Astrocyte of the hippocampus (primary cell): ENCODE measurements at places on chromosomes 13 and 19.
A peak's percentile ranks its signal among the peaks of the same experiment; 100 is the strongest.

GRCh38 chr13:41416276-41416675 is 41.1 kb upstream of the RGCC start:
- DNase-seq: no peak

DNA sequence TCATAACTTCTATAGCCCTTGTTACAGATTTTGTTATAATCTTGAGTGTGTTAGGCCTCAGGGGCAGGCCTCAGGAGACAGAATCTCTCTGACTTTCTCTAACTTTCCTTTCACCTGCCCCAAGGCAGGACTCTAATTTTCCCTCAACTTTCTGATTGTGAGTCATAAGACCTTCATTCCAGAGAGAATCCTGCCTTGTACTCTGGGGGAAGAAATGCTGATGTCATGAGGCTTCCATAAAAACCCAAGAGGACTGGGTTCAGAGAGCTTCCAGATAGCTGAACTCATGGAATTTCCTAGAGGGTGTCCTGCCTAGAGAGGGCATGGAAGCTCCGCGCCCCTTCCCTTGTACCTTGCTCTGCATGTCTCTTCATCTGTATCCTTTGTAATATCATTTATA is 5.3 kb upstream of the KBTBD6 start:
- DNase-seq: peak; percentile 69

DNA sequence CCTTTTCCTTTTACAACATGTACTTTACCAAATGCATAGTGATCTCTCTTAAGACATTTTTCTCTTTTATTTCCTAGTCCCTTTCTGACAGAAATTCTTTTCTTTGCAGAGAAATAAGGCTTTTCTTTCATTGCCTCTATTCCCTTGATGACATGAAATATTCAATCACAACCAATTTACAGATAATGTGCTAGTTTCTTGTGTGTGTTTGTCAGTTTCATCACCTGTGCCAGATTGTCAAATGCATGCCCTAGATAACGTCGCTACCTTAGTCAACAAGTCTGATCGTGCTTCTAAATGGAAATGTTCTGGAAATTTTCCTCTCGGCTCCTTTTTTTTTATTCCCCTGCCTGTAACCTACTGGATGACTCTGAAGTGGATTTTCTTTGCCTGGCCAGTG is 478.1 kb downstream of the KLF5 start:
- no peak for DNase-seq

GRCh38 chr19:37551129-37551993 is 43.2 kb downstream of the ZNF571 start:
- DNase-seq: peak; percentile 92

DNA sequence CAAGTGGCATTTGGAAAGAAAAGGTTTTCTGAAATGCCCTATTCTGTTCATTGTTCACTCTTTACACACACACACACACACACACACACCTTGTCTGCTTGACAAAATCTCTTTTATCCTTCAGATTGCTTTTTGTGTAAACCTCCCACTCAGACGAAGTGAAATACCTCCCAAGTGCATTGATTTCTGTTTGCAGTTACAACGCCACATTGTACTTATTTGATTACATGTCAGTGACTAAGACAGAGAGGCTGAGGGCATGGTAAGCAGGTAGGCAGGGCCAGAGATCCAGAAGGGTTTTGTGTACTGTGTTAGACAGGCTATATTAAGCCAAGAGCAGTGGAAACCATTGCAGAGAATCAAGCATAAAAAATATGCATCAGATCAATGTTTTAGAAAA is 561.8 kb downstream of the GPC6 start:
- peak; percentile 16 for DNase-seq

GRCh38 chr13:93425411-93425810 is 198.8 kb downstream of the GPC6 start:
- no peak for DNase-seq

DNA sequence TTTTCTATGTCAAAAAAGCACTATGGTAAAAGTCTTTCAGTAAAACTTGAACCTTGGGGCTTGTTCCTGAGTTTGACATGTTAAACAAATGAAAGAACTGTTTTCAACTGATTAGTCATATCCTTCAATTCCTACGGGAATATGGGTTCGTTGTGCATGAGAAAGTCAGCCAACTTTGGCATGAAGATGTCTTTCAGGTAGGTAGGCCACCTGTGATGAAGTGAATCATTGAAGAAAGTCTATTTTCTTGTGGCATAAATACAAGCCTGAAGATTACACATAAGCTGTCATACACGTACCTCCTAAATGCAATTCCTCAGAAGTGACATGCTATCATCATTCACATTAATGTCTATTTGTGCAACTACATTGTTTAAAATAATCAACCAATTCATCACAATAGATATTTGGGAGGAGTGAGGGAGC is 513.0 kb downstream of the IRS2 start:
- peak; percentile 35 for DNase-seq

- no peak for DNase-seq
These were observed 18.5 kb downstream of the RNASEH2B start for GRCh38 chr13:50928102-50928501.

DNA sequence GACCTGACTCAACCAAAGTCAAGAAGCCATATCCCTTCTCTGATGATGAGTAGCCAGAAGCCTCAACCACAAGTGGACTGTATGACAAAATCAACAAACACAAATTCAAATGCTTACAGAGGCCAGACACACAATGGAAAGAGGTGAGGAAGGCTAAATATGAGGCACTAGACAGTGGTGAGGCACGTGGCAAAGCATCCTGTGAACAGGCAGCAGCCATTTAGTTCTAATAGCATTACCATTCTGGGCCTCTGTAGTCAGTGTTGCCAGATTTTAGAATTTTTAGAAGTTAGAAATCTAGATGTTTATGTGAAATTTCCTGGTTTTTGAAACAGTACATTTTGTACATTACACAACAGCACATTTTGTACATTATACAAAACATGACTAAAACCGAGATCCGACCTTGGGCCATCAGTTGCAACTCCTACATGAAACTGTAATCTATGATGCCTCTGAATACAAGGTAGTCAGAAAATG is 403.3 kb downstream of the COG6 start:
- DNase-seq: no peak

- peak; percentile 41 for DNase-seq
These were observed 260.0 kb downstream of the FGF14 start for GRCh38 chr13:102141625-102142472.

DNA sequence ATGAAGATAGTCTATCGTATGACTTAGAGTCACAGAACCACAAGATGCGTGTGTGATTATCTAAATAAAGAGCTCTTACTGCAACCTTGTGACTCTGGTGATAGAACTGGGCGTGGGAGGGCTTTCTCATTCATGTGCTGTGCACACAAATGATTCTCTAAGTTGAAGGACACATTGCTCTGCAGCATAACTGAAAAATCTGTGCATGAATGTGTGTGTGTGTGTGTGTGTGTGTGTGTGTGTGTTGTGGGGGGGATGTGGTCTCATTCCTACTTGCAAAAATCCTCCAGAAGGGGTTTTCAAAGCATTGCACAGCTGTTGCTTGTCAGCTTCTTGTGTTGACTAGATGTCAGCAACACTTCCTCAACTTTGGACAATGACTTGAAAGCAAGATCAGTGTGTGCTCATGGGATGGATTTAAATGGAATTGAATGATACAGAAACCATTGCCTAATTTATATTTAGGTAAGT is 22.4 kb downstream of the LRCH1 start:
- DNase-seq: peak; percentile 29

DNA sequence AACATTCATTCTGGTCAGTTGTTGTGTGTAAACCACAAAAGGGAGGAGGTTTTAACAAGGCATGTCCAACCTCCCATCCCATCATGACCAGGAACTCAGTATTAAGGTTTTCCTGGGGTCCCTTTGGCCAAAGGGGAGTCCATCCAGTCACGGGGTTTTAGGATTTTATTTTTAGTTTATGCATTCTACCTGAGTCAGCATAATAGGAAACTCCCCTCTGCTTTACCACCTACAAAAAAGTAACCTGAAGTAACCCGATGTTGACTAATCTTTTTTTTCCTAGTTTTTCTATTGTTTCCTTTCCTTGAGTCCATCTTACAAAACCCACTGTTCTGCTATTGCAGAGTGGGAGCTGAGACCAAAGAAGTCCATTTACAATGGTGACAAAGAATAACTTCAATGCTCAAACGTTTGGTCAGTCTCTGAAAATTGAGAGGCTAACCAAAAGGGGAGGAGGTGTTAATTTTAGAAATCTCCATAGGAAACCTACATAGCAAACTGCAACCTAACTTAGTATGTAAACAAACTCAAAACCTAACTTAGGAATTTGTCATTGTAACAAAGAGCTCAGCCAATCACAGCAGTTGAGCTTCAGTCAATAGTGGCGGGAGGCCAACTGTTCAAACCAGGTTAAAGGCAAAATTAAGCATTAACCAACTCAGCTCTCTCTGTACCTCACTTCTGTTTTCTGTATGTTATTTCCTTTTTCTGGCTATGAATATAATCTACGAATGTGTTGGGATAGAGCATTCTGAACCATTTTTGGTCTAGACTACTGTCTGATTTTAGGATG is 1954.1 kb downstream of the PCDH9 start:
- no peak for DNase-seq

GRCh38 chr19:4378886-4379285 is 21.5 kb downstream of the SH3GL1 start:
- no peak for DNase-seq

DNA sequence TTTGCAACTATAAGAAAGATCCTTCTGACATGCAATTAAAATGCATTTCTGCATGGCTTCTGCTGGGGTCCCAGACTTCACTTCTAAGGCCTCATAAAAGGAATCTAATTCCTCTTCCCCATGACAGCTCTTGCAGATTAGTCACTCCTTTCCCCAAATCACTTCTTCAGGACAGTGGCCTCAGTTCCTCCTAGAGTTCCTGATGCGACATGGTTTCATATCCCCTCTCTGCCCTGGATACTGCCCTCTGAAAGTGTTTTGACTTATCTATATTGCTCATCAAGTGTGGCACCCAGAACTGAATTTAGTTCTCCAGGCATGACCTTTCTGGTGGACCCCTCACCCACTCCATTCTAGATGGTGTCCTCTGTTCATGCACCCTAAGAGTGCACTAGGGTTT is 238.1 kb downstream of the FOXO1 start:
- DNase-seq: no peak

GRCh38 chr19:5832061-5832460 is 7.4 kb downstream of the FUT6 start:
- DNase-seq: no peak

GRCh38 chr13:65488606-65489005 is 1741.5 kb downstream of the PCDH9 start:
- DNase-seq: no peak

GRCh38 chr13:21897161-21897560 is 226.3 kb downstream of the FGF9 start:
- no peak for DNase-seq

DNA sequence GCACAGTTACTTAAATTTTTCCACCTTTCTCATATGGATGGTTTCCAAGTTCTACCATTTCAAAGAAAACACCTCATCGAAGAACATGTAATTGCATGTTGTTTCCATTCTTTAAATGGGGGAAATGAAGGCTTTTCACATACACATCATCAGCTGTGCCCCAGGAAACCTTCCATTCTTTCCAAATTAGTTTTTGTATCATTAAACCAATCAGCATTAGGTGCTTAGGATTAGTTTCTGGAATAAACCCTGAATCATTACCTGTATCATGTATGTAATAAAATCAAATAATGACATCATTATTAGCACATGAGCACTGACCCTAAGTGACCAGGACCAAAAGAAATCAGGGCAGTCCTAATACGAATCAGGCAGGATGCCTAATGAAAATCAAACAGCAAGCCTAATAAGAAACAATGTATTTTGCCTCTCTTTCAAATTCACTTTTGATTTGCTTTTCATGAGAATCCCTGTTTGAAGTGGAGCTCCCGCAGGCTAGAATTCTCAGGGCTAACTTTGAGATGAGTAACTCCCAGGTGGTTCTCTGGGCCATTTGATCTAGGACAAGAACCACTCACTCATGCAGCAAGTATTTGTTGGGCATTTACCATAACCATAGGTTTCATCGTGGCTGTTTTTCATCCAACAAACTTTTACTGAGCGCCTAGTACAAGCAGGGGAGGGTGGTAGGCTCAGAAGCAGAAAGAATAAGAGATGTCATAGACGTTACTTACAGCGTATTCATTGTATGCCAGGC is 89.2 kb downstream of the MZT1 start:
- peak; percentile 24 for DNase-seq

DNA sequence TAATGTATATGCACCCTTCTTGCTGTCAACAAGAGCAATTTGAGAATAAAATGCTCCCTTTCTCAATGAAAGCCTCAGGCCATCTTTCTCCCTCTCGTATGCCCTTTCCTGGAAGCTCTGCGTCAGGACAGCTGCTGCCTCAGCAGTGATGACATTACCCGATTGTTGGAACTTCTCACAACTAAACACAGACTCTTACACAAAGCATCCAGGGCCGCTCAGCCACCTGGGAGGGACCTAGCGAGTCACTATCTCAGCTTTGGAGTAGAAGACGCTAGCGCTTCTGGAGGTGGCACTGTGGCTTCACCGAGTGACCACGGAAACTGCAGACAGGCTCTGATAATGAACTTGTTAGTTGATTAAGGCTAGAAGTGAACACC is 153.2 kb upstream of the SOX1 start:
- no peak for DNase-seq

- no peak for DNase-seq
These were observed 13.8 kb upstream of the ZNF724 start for GRCh38 chr19:23263870-23264590.

- no peak for DNase-seq
These were observed 2.4 kb downstream of the BLOC1S3 start for GRCh38 chr19:45180936-45181335.

GRCh38 chr13:61531383-61532065 is 115.9 kb upstream of the PCDH20 start:
- no peak for DNase-seq

DNA sequence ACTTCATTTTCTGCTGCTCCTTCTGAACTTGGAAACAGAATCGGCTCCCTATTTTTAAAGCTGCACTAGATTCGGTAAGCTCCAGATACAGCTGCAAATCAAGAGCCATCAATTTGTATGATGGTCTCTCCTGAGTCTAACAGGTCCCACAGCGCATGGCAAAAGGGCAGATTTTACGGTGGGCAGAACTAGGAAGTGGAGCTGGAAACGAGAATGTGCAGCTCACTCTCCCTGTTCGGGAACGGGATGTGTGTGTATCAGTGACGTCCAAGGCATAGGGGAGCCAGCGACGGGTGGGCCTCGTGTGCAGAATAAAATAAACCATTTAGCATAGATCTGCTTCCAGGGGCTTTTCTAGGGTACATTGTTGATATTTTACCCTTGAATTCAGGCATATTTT is 74.2 kb downstream of the COL4A1 start:
- no peak for DNase-seq

DNA sequence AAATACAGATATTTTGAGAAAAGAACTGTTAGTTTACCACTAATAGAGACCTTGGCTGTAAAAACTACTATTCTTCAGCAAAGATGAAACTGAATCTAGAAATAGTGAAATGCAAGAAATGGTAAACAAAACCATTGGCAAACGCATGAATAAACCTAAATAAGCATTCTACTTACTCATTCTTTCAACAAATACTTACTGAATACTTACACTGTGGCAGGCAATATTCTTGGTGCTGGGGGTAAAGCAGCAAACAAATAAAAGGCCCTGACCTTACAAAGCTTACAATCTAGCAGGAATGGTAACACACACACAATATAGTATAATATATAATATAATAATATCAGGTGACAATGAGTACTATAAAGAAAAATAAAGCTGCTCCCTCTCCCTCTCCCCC is 38.7 kb downstream of the KATNAL1 start:
- DNase-seq: no peak

- no peak for DNase-seq
These were observed 82.5 kb upstream of the GPR183 start for GRCh38 chr13:99389520-99390304.

GRCh38 chr19:14689598-14690503 is at the start of gene ZNF333:
ZNF333 (plus strand) TSS chr19:14690048; CDS start chr19:14693492, 3,444 bp downstream.
- DNase-seq: peak; percentile 96
